ENCODE measurements at places on chromosomes 11 and 22.

GRCh38 chr11:69200331-69201065 is 44.8 kb downstream of the SMIM38 start:
- peak; percentile 73 for DNase-seq

DNA sequence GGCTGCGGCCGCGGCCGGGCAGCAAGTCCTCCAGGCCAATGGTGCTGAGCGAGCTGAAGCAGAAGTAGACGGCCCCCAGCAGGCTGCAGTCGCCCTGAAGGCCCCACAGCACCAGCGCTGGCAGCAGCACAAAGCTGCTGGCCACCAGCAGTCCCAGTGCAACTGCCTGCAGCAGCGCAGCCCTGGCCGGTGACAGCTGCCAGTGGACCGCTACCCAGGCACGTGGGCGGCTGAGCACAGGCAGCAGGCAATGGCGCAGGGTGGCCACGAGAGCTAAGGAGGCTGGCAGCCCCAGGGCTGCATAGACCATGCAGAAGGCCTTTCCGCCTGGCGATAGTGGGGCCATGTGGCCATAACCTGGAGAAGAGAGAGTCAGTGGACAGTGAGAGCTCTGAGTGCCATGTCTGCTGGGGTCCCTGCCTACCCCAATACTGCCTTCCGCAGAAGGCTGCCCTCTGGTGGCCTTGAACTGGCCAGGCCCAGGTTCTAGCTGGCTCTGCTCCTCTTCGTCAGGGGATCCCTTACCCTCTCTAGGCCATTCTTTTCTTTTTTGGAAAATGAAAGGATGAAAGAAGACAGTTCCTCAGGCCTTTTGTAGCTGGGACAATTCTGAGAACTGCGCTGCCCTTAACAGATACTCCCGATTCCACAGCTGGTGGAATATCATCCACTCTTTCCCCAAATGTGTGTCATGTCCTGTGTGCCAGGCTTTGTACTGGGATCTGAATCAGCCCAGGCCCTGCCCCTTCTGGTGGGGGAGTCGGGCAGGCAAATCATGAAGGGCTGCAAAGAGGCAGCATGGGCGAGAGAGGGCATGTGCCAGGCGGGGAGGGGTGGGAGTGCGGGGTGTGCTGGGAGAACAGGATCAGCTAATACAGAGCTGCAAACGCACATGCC is 1.8 kb downstream of the KCNK7 start:
- peak; percentile 84 for DNase-seq

DNA sequence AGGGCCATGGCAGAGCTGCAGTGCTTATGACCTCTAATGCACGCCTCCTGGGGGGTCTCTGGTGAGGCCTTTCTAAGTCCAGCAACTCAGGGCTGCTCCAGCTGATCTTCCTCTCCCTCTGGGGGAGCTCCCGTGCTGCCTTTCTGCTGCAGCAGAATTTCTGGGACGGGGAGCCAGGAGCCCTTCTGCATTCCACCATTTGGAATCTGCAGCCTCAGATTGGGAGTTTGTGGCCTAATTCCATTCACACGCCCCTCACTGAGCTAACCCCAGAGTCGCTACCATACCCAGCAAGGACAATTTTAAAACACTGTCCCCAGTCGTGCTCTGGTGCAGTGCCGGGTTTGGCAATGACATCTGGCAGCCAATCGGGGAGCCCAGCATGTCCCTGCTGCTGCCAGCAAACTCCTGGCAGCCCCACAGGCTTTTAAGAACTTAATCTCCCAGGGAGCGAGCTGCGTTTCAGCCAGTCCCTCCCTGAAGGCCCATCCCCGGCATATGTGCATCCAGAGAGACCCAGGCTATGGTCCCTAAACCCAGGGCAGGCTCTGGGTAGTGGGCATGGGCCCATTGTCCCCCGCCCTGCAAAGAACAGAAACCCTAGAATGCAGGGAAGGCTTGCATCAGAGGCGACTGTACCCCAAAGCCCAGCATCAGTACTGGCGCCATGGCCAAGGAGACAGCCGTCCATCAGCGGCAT is 4.7 kb downstream of the SHANK2 start:
- DNase-seq, result peak; percentile 74

- DNase-seq, result no peak
These were observed 60.2 kb upstream of the MTMR2 start for GRCh38 chr11:95984072-95984471.

GRCh38 chr11:18294862-18295261 is 27.1 kb downstream of the HPS5 start:
- DNase-seq, result no peak

GRCh38 chr11:38950867-38951266 is 2352.8 kb upstream of the RAG2 start:
- no peak for DNase-seq

DNA sequence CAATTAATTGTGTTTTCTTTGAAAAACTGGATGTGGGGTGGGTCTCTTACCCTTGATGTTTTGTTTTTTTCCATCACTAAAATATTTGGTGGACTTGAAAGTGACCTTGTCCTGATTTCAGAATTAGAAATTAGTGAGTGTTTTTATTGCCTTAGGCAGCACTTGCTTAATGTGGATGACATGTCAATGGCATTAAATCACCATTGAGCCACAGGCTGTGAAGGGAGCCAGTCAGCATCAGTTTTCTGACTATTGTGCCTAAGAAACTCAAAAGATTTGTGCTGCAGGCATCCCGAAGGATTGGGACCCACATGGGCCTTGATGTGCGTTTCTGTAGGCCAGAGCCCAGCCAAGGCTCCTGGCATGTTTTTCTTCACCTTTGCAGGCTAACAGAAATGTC is 53.8 kb downstream of the SWAP70 start:
- no peak for DNase-seq

- no peak for DNase-seq
These were observed 19.8 kb upstream of the OOSP1 start for GRCh38 chr11:59918480-59918879.

GRCh38 chr22:26398741-26399153 is 30.3 kb upstream of the ASPHD2 start:
- peak; percentile 42 for DNase-seq

DNA sequence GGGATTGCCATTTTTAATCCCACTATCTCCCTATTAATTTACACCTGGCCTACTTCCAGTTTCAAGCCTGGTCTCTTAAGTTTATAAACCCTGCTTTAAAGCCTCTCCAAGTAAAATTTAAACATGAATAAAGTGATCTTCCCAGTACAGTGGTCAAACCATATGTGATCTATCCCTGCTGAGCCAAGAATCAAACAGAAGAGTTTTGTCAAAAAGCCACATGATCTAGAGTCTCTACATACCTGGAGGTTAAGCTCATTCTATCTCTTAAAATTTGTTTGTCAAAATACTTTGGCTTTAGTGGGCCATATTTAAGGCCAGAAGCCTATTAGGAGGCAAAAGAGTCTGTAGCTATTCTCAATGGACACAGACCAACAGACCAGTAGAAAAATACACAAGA is 42.9 kb upstream of the DDI1 start:
- no peak for DNase-seq

Data from right cardiac atrium (tissue), 5 donors.